Chondrocyte (in vitro differentiated cells): ENCODE measurements at places on chromosomes 13 and 19. TPM values are rescaled to one million over a fixed set of nuclear protein-coding genes. Genes with fewer than 3 reads are reported as not detected.

DNA sequence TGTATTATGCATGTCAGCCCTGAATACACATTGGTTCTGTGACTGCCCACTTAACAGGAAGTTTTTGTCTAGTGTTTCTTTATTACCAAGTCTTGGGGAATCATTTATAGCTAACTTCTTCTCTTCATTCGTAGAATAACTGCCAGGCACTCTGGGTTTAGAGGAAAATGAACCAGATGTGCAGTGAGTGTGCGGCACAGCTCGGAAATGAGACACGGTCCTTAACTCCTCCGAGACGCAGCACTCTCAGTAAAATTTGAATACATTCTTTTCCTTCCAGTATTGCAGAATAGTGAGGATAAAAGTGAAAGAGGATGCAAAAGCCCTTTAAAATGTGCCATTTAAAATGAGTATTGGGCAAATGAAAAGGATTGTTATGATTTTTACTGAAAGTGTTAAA lies 29.2 kb downstream of the ATP8A2 start:
- H3K4me3 ChIP-seq: no peak overlapping the region
- no peaks in the 10 kb centered on the region for H3K4me1 ChIP-seq
- no peak for DNase-seq
- H3K36me3 ChIP-seq: no peaks in the 10 kb centered on the region
- no peak overlapping the region for H3K27ac ChIP-seq
- H3K27me3 ChIP-seq: peaks cover 33% of the 10 kb centered on the region

DNA sequence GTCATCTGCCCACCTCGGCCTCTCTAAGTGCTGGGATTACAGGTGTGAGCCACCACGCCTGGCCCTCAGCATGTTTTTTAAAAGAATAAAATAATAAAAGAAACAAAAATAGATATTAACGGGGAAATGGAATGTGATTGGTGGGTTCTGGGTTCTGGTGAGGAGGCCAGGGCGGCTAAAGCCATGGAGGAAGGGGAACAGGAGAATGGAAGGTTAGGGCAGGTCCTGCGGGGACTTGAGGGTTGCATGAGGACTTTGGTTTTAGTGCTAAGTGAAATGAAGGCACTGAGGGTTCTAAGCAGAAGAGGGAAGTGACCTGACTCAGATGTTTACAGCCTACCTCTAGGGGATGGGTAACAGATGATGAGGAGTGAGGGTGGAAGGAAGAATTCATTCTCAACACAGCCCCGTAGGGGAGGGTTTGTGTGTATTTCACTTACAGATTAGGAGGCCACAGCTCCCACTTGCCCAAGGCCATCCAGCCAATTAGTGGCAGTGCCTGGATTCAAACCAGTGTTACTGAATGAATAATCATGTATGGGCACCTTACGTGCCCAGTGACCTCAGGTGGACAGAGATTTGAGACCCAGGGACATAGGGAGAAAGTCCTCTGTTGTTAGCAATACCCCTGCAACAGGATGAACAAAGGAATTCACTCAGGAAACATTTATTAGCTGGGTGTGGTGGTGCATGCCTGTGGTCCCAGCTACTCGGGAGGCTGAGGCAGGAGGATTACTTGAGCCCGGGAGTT lies 6.7 kb upstream of the MRPL4 start:
- H3K4me3 ChIP-seq: no peak overlapping the region
- H3K4me1 ChIP-seq: peaks cover 6% of the 10 kb centered on the region
- no peak overlapping the region for H3K27ac ChIP-seq
- DNase-seq: no peak
- no peaks in the 10 kb centered on the region for H3K27me3 ChIP-seq
- no peaks in the 10 kb centered on the region for H3K36me3 ChIP-seq

Gene WDR88
- total RNA-seq: not detected in 3 replicates

Gene IQCN
- total RNA-seq: 1.6 to 4.0 TPM (median 2.4 TPM) in 3 replicates

Gene CEBPA
- 0.56 to 2.2 TPM (median 1.7 TPM) in 3 replicates for total RNA-seq
